HS-27A (cell line): ENCODE measurements at places on chromosomes 1 and 21.

- no peak for DNase-seq
Observed at GRCh38 chr1:24909388-24909898, 20.6 kb downstream of the RUNX3 start.

DNA sequence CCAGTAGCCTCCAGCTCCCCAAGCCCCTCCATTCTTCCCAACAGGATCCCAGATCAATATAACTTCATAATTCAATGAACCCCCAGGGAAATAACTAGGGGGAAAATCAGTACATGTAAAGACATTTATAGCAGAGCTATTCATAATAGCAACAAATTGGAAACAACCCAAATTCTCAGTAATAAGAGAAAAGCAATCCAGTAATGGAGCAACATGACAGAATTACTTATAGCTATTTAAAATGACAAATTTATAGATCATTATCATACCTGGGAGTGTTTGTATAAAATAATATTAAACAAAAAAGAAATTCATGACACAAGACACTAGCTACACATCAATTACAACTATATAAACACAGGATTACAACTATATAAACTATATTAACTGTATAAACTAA lies 20.2 kb downstream of the PLEKHA6 start:
- DNase-seq = no peak

DNA sequence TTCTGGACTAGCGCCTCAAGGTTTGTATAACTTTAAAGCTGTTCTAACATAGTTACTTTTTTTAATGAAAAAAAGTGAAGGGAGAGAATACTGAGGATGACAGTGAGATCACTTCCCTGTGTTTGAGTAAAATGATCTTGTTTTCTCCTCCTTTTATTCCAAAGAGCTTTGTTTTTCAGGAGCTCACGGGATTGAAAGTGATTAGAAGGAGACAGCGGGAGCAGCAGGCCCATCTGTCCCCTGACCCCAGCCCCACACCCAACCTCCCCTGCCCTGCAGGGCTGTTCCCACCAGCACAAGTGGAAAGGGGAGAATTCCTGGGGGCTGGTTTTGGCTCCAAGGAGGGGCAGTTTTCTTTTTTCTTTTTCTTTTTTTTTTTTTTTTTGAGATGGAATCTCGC lies 2.1 kb upstream of the DNMT3L start:
- DNase-seq = no peak

GRCh38 chr1:156961709-156962108 lies 41.3 kb downstream of the LRRC71 start:
- DNase-seq = no peak
